ENCODE measurements at places on chromosomes 2 and 18.

DNA sequence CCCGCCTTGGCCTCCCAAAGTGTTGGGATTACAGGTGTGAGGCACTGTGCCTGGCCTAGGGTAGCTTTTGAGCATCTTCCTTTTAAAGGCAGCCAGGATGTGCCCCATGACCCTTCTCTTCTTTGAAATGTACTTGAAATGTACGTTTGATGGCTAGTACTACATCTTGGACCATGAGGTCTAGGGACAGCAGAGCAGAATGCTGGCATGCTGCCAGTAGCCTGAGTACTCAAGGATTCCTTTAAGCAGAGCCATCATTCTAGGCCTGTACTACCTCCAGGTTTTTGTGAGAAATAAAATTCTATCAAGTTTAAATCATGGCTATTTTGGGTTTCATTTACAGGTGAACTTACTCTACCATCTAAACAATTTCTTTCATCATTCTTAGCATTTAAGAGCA lies 2.9 kb upstream of the EML6 start:
- DNase-seq = no peak

DNA sequence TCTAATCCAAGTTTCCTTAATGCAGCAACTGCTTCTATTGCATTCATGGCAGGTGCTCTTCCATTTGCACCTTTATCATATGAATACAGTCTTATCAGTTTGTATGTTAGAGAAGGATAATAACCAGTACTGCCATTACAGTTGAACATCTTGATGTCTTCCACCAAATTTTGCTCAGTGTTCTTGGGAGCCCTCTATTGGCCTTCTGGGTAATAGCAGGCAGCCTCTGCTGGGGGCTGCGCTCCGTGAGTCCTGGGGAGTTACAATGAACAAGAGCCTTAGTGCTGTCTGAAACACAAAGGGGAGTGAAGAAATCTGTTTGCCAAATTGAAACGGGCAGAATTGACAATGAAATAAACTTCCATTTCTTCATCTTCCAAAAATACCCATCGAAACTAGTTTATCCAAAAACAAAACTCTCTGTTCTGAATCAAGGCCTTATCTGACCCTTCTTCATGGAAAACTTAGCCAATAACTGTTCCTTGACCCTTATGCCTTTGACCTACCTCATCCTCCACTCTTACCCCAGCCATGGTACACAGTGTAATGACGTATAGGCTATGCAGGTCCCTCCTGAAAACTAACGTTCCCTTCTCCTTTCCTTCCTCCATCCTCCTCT lies 79.9 kb downstream of the ALK start:
- peak; percentile 41 for DNase-seq

GRCh38 chr2:161131074-161131680 lies 29.1 kb upstream of the TANK start:
- DNase-seq = no peak

- DNase-seq = no peak
Measured at GRCh38 chr2:171520471-171520870, 1.8 kb upstream of the CYBRD1 start.

- DNase-seq = no peak
Measured at GRCh38 chr18:43634994-43635393, 357.7 kb upstream of the SYT4 start.

- no peak for DNase-seq
Measured at GRCh38 chr2:229181641-229182040, 89.4 kb downstream of the PID1 start.

- DNase-seq = no peak
Measured at GRCh38 chr2:149894760-149895159, 307.2 kb upstream of the MMADHC start.

DNA sequence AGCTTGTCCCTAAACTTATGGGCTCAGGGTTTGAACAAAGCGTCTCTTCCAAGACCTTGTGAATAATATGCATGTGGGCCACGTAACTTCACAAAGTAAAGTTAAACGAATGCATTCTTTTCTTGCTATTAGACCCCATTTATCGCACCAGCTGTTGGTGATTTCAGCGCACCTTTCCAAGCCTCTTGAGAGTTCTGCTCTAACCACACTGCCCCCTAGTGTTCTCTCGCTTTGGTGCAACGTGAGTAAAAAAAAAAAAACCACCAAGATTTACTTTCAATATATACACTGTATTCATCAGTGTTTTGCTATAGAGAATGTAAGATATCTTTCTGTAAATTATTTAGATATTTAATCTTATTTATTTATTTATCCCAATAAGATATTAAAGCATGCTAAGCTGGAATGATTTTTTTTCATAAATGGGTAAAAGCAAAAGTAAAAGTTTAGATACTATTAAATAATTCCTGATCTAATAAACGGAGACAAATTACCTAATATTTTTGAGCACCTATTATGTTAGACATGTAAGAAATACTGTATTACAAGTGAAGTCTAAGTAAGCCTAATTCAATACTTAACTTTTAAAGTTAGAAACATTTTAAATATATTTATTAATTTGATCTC lies 459.5 kb downstream of the DLGAP1 start:
- DNase-seq = peak; percentile 79

GRCh38 chr2:25132299-25132635 lies 36.1 kb downstream of the POMC start:
- no peak for DNase-seq

GRCh38 chr2:158103411-158104012 lies 1.8 kb downstream of the UPP2 start:
- DNase-seq = no peak

DNA sequence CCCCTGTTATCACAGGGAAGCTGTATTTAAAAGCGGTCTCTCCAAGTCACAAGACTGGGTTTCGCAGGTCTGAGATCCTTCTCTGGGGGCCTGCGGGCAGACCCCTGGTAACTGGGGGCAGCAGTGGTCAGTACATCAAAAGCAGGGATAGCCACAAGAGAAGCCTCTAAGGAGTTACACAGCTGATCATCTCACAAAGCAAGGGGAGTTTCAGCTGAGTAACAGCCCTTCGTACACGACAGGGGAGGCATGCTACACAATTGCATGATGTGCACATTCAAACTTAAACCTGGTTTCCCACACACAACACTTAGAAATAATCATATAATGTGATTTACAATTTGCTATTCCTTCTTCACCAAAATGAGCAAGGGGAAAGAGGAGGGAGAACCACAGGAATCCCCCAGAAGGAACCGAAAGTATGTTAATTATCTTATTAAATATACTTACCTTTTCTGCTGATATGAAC lies 87.5 kb downstream of the TMEM131 start:
- DNase-seq = no peak

GRCh38 chr2:212723226-212723625 lies 184.6 kb upstream of the ERBB4 start:
- no peak for DNase-seq

DNA sequence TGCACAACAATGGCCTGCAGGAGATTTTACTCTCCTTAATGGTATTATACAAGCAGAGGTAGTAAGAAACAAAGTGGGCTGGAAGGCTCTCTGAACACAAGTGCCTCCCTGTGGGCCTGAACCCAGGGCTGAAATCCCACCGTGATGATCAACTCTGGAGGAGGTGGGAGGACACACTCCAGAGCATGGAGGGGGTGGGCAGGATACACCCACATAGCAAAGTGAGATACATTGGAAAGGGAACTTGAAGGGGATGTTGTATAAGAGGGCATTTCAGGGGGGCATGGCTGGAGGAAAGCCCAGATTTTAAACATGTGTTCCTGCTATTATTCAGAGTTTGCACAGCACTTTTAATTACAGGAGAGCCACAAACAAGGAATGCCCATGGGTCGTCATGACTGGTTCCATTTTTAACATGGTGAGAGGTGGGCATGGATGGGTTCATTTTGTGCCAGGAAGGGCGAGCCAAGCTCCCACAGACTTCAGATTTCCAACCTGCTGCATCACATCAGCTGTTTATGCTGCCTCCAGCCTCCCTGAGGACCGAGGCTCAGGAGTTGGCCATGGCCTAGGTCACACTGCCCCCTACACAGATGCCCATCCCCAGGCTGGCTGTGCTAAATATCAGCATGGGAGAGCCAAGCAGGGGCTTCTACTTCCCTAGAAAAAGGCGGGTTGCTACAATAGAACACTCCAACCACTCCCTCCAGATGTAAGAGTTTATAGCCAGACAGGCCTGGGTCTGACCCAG lies 416.2 kb upstream of the ID2 start:
- DNase-seq = no peak

GRCh38 chr18:45576931-45577330 lies 38.3 kb upstream of the SLC14A2 start:
- DNase-seq = no peak

- peak; percentile 80 for DNase-seq
Measured at GRCh38 chr18:830315-830901, 18.4 kb upstream of the YES1 start.

DNA sequence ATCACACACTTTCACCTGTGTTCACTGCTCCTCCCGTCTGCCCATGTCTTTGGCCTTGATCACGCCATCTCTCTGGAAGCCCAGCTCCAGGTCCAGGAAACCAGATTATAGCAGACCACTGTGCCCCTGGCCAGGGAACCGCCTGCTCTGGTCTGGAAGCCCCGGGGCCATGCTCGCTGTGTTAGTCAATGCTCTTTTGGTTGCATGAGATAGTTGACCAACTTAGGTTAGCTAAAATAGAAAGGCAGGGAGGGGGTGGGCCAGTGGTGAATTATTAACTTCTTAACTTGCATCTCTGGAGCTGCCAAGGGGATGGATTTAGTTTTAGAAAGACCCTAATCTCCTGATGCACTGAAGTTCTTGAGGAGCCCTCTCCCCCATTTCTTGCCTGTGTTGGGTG lies 232.7 kb downstream of the AGAP1 start:
- DNase-seq = no peak

DNA sequence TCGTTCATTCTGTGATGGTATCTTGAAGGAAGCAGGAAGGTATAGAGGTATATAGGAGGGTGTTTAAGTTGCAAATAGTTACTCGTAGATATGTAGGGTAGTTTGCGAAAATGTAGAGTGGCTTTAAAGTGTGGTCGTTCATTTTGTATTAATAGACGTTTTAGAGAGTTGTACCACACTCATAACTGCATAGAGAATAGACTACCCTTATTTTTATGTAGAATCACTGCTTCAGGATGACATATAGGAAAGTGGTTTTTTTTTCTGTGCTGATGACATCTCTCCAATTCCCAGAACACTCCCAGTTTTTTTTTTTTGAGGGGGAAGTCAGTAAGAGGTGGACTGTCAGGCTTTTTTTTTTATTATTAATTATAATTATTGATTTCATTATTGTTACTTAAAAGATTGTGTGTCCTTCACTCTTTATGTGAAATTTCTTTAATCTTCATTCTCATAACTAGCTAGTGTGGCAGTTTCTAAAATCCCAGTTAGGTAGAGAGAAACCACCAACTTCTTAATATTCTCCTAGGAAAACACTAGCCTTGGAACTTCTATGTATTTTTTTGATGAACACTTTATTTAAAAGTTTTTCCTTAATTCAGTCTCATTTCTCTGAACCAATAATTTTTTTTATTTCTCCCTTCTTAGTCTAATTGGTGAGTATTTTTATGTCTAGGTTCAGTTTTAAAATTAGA lies 1.5 kb downstream of the ACTR3 start:
- DNase-seq = no peak

DNA sequence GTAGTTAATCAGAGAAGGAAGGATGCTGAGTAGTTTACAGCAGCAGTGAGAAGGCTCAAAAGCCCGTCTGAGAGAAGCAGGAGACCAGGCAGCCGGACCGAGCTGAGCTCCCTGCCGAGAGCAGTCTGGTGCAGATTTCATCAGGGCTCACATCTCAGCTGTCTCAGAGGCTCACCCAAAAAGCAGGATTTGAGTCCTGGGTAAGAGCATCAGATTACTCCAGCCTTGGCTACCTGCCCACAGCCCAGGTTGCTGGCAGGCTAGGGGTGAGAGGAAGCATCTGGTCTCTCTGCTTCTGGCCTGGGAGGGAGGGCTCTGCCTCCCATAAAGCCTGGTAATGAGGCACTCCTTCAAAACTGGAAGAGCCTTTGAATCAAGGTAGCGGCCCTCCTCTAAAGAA lies 140.5 kb downstream of the ST6GAL2 start:
- DNase-seq = no peak

DNA sequence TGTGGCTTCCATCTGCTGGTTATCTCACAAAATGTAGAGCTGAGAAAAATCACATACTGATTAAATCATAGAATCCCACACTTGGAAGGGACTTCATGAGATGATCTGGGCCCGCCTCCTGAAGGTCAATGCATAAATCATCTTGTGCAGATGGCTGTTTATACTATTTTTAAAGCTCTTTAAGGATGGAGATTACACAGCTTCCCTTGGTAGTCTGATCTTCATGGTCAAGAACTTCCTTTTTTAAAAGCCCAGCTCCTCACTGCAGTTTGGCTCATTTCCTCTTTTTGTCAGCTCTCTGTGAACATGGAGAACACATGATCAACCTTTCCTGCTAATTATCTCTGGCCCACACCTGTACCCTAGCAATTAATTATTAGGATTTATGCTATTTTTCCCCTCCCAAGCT lies 25.9 kb downstream of the GCG start:
- no peak for DNase-seq

- DNase-seq = no peak
Measured at GRCh38 chr2:33560017-33560416, 39.1 kb downstream of the FAM98A start.

- DNase-seq = no peak
Measured at GRCh38 chr2:12320991-12321641, 395.6 kb upstream of the TRIB2 start.

- DNase-seq = no peak
Measured at GRCh38 chr2:227906991-227907390, 35.6 kb downstream of the DAW1 start.

GRCh38 chr2:145023334-145023934 lies 503.5 kb upstream of the ZEB2 start:
- no peak for DNase-seq

DNA sequence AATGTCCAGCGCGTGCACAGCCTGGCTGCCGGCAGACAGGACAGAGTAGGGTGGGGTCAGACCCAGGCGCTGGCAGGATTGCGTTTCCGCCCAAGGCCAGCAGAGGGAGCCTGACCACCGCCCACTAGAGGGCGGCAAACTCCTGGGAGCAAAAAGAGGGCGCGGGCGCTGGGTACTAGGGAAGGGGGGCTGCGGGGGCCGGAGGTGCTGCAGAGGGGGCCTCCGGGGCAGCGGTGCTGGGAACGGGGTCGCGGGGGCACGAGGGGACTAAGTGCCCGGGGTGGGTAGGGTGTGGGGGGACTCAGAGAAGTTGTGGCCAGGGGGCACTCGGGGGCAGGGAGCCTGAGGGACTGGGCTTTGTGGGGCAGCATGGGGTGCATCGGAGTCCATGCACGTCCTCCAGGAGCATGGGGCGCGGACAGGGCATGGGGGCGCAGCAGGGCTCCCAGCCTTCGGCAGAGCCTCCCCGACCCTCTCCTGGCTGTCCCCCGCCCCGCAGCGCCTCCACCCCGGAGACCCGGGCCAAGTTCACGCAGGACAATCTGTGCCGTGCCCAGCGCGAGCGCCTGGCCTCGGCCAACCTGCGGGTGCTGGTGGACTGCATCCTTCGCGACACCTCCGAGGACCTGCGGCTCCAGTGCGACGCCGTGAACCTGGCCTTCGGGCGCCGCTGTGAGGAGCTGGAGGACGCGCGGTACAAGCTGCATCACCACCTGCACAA lies 3.2 kb downstream of the TEKT4 start:
- peak; percentile 66 for DNase-seq

DNA sequence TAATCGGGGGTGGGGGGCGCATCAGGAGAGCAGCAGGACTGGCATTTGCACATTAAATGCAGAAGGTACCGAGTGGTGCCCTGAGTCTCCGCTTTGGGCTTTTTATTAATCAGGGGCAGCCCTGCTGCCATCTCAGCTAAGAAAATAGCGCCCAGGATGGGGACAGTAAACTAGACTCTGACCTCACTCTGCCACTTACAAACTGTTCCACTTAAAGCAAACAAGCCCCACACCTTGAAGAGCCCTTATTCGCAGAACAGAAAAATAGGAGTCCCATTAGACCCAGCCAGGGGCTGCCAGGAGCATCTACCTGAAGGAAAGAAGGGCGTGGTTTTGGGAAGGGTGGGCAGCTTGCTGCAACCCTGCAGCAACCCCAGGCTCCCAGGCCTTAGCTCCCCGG lies 165.3 kb downstream of the TNS1 start:
- DNase-seq = no peak
